HepG2 (cell line): ENCODE measurements at places on chromosomes 13 and 19.

DNA sequence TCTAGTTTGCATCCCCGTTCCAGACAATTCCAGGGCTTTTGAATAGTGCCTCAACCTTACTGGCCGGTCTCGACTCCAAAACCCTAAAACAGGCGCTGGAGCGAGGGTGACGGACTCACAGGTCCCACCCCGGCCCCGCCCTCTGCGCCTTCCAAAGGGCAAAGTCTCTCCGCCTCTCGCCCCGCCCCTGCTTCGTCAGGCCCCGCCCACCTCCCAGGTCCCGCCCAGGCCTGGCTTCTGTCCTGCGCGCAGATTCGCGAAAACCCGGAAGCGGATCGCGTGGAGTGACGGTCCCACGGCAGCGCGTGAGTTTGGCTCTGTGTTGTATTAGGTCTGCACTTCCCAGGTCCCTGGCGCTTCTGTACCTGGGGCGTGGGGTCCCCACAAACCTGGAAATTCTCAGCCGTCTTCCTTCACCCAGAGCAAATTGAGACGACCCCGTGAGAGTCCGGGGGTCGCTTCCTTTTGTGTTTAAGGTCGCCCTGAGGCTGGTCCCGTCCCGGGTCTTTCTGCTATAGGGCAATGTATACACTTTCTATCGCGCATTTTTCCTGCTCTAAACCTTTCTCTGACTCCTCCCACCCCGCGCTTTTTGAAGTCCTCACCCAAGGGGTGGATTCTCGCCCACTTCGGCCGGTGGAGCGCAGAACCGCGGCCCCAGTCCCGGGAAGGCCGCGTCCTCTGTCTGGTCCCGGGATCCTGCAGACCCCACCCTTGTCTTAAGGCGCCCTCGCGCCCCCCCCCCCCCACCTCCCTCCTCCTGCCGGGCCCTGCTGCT is at the start of gene ZNF813:
Gene ZNF813, plus strand, starts transcription at position 249 of the 778 bp plus-strand sequence. CDS start 16,090 bp downstream, outside the sequence.
- DNase-seq: peak; percentile 82

GRCh38 chr13:74074723-74075122 is 59.5 kb downstream of the KLF12 start:
- DNase-seq: no peak

- DNase-seq: no peak
Observed at GRCh38 chr13:39512687-39513086, 90.3 kb downstream of the LHFPL6 start.

DNA sequence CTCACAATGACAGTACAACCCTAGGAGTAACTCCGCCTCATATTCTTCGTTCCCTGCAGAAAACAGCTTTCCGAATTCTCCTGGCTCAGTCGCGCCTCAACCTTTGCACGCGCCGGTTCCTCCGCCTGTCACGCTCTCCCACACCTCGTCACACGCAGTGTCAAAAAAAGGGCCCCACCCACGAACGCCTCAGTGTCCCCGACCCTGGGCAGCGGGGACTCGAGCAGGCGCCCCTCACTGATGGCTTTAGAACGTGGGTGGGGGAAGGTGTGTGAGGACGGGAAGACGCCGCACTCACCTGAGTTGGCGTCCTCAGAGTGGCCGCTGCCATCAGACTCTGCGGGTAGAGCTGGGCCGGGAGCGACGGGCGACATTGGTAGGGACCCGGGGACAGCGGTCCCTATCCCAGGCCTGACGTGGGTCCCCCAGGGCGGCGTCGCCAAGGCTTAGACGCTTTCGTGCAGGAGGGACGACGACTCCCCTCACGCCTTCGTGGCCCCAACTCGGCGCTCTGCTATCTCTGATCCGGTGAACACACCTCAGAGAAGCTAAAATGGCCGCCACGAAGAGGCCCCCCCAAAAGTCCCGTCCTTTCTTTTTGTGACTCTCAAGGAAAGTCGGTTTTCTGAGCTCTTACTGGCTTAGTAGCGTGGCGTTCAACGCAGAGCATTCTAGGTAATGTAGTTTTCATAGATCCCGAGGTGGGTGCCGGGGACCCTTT is at the start of gene ZNF154:
Gene ZNF154, minus strand, starts transcription at position 564 of the 721 bp plus-strand sequence. Its CDS starts 233 bp downstream, at position 331.
- no peak for DNase-seq

DNA sequence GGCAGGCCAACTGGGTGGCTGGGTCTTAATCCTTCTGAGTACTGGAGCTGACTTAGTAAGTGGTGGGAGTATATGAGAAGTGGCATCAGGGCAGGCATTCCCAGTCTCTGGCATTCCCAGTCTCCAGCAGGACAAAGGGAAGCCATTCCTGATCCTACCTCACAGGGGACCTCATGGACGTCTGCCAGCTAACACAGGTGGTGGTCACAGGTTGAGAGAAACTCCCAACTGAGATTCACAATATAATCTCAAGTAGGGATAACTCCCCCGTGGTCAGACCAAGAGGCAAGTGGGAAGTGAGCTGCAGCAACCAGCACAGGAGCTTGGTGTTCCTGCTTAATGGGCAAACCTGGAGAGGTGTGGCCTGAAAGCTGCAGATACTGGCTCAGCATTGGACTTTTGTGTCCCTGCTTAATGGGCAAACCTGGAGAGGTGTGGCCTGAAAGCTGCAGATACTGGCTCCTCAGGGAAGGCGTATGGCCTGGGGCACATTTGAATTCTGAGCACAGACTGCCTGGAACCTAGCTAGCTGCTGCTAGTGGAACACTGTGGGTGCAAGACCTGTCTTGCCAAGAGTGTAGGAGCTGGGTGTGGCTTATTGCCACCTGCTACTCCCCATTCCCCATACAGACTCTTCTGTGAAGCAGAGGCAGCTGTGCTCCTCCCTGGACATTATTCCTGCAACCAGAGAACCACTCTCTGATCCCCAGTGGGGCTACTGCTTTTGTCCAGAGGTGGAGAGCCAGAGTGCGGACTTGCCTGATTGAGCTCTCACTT is 25.9 kb upstream of the OR10H2 start:
- peak; percentile 76 for DNase-seq

GRCh38 chr13:73924607-73925006 is 209.6 kb downstream of the KLF12 start:
- no peak for DNase-seq

- DNase-seq: peak; percentile 71
Observed at GRCh38 chr13:80945328-80945727, 604.4 kb upstream of the SPRY2 start.

- DNase-seq: no peak
Observed at GRCh38 chr19:30556230-30556711, 184.1 kb downstream of the ZNF536 start.

GRCh38 chr19:10554760-10555609 is 10.8 kb downstream of the KRI1 start:
- no peak for DNase-seq

DNA sequence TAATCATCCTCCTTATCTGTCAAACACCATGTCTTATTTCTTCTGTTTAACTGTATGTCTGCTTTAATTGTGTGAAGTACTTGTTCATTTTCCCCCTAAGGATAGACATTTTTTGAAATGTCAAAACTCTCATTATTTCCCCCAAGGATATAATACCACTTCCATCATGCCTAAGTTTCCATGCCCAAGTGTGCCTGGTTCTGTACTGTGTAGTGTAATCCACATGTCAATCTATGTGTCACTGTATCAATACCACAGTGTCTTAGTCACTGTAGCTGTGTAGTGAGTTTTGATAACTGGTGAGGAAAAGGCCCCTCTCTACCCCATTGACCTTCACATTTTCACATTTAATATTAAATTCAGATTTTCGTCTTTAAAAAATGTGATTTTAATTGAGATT is 1265.5 kb downstream of the PCDH9 start:
- no peak for DNase-seq

DNA sequence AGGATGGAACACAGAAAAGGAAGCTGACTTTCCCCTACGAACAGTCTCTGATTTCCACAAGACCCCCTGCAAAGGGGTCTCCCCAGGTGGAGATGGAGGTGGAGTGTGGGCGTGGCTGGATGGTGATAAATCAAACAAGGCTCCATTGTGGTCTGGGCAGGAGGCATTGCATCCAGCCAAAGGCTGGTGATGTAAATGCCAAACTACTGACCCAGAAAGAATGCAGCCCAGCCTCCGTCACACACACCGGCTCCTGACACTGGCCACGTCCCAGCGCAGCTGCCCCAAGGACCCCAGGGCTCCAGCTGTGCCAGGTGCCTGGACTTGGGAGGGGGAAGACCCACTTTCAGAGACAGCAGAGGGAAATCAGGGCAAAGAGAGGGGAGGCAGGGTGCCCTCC is 6.3 kb downstream of the SLC7A1 start:
- no peak for DNase-seq

DNA sequence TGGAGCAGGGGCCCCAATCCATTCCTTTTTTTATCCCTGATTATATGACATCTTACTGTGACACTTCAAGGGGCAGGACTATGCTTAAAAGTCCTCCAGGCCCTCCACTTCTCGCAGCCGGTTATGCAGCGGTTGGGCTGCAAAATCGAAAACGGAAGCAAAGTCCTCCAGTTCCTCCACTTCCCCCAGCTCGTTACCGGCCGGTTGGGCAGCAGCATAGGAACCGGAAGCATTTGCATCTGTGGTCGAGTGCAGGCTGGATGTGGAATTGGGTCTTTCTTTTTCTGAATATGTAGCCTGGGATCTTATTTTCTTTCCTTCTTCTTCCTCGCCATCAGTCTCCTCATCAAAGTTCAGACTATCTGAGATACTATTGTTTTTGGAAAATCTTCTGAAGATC is 46.1 kb downstream of the OXGR1 start:
- no peak for DNase-seq

- no peak for DNase-seq
Observed at GRCh38 chr19:43518051-43518450, 8.9 kb downstream of the ETHE1 start.

DNA sequence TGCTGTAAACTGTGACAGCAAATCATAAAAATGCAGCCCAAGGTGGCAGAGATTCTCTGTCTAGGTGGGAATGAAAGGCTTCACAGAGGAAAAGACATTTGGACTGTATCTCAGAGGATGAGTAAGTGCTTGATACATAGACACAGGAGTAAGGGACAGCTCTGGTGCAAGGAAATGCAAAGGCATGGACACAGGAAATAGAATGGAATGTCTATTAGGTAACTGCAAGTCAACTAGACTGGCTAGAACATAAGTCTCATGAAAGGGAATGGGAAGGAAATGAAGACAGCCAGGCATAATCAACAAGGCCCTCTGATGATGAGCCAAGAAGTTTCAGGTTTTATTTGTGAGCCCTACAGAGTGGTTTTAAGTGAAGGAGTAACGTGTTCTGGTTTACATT is 321.7 kb downstream of the SUCLA2 start:
- no peak for DNase-seq

- DNase-seq: no peak
Observed at GRCh38 chr13:72657379-72657778, 70.0 kb downstream of the MZT1 start.
